ENCODE measurements at places on chromosomes 5 and 9.

- peak; percentile 92 for DNase-seq
These were observed 1.1 kb upstream of the GPSM1 start for GRCh38 chr9:136326061-136326760.

GRCh38 chr5:27592231-27592630, 553.8 kb upstream of the CDH9 start:
- peak; percentile 56 for DNase-seq

GRCh38 chr9:133917375-133917774, 74.7 kb downstream of the VAV2 start:
- no peak for DNase-seq

DNA sequence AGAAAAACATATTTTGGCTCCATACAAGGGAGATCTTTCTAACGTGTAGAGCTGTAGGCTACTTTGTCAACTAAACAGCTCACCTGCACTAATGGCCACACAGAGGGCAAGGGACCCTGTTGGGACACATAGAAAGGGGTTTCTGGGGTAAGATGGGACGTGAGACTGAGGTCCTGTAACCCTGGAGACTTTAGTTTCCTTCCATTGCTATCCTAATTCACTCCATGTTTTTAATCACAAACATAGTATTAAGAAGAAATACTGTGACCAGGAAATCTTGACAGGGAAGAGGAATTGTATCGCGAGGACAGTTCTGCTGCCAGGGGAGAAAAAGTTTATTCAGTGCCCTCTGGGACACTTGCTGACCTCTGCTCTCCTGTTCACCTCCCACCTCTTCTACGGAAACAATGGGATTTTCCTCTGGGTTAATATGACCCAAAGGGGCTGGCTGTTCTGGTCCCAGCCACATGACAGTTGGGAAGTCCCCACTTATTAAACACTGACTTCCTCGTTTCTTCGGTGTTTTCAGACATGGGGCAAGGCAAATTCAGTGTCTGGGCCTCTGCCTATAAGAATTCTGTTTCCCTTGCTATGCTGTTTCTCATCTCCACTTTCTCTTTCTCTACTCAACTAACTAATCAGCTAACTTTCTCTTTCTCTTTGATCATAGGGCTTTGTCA, 106.9 kb upstream of the SEMA6A start:
- DNase-seq, result no peak

GRCh38 chr5:135439231-135440205, 7.6 kb downstream of the DCANP1 start:
- DNase-seq, result no peak

GRCh38 chr9:16460696-16461095, 409.8 kb downstream of the BNC2 start:
- peak; percentile 33 for DNase-seq

DNA sequence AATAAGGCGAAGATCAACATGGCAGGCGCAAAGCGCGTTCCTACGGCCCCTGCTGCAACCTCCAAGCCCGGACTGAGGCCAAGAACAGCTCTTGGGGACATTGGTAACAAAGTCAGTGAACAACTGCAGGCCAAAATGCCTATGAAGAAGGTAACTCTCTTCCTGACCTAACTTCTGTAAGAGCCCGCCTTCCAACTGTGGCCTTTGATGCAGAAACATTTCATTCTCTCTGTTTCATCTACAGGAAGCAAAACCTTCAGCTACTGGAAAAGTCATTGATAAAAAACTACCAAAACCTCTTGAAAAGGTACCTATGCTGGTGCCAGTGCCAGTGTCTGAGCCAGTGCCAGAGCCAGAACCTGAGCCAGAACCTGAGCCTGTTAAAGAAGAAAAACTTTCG, 979 bp downstream of the CCNB1 start:
- DNase-seq, result no peak
